Activated gamma-delta T cell treated with anti-CD3 and anti-CD28 coated beads, Interleukin-2, amount 50 U/mL, for 16 hours (primary cell): ENCODE measurements at places on chromosomes 11 and 22.

DNA sequence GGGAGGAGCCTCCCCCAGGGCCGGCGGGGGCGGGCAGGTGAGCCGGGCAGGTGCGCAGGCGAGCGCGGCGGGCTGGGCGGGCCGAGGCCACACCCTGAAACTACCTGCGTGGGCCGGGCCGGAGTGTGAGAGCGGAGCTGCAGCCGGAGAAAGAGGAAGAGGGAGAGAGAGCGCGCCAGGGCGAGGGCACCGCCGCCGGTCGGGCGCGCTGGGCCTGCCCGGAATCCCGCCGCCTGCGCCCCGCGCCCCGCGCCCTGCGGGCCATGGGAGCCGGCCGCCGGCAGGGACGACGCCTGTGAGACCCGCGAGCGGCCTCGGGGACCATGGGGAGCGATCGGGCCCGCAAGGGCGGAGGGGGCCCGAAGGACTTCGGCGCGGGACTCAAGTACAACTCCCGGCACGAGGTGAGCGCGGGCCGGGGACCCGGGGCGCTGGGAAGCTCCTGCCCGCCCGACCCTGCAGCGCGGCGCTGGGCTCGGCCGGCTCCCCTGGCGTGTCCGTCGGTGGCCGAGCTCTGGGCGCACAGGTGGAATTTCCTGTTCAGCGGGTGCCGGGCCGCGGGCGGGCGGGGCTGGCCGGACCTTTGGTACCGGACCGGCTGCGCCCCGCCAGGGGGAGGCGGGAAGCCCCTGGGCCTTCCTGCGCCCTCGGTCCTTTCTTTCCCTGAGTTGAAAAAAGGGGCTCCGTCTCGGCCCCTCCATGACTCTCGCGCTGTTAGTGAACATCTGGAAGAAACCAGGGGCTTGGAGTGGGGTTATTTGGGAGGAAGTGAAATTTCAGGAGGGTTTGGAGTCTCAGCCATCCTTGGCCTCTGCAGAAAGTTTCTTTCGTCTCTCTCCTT is at the start of gene ST14:
TSS of gene ST14 (plus strand) at position 126 of the 841 bp plus-strand sequence. CDS start at position 324, 198 bp downstream.
- DNase-seq: no peak

GRCh38 chr11:127678631-127679030 is 678.1 kb upstream of the KIRREL3 start:
- no peak for DNase-seq

GRCh38 chr11:78354408-78355308 is 63.0 kb downstream of the GAB2 start:
- DNase-seq: no peak

- DNase-seq: no peak
Measured at GRCh38 chr11:109695696-109696095, 273.7 kb downstream of the C11orf87 start.

GRCh38 chr11:70577948-70578347 is 179.6 kb downstream of the CTTN start:
- no peak for DNase-seq

GRCh38 chr22:50248196-50249081 is 2.6 kb downstream of the HDAC10 start:
- DNase-seq: no peak

DNA sequence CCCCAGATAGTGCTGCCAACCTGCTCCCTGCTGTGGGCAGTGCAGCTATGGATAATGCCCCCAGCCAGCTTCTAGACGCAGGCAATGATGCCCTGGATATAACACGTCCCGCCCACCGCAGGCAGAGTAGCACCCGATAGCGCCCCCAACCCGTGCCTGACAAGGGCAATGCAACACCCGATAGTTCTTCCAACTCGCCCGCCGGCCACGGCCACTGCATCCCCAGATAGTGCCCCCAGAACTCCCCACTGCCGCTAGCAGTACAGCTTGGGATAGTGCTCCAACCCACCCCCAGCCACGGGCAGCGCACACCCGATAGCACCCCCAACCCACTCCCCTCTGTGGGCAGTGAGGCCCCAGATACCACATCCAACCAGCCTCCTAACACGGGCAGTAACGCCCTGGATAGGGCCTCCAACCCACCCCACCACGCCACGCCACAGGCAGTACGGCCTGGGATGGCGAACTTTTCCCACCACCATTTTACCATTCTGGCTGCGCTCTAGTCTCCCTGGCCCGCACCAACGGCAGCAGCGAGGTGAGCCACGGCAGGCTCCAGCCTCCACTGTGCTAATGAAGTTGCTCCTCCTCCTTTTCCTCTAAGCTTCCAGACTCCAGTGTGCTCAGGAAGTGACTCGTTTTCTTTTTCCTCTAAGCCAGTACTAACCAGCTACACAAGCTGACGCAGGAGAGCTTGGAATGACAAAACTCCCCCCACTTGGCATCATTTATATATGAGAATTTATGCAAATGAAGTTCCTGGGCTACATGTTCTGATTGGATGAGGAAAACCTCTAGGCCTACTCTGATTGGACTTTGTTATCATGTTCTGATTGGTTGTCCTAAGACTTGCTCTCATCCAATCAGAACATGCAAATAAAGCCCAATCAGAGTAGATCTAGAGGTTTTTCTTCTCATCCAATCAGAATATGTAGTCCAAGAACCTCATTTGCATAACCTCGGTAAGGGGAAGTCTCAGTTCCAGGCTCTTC is 3.0 kb upstream of the RFPL3 start:
- no peak for DNase-seq

DNA sequence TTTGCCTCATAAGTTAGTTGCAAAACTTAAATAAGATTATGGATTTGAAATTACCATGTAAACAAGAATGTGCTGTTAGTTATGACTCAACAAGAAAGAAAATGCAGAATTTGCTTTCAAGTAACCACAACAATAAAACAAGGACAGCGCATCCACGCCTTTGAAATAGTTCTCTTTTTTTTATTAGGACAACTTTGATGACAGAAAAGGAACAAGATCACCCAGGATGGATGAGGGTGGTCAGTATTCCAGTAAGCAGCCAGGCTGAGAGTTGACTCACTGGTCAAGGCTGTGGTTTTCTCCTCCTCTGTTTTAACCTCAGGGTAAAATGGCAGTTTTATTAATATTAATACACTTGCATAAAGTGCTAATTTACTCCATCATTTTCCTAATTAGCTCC is 544.4 kb downstream of the OPCML start:
- DNase-seq: no peak

GRCh38 chr11:20668844-20669819 is at the start of gene NELL1:
NELL1 (plus strand) TSS chr11:20669586.
- DNase-seq: no peak

DNA sequence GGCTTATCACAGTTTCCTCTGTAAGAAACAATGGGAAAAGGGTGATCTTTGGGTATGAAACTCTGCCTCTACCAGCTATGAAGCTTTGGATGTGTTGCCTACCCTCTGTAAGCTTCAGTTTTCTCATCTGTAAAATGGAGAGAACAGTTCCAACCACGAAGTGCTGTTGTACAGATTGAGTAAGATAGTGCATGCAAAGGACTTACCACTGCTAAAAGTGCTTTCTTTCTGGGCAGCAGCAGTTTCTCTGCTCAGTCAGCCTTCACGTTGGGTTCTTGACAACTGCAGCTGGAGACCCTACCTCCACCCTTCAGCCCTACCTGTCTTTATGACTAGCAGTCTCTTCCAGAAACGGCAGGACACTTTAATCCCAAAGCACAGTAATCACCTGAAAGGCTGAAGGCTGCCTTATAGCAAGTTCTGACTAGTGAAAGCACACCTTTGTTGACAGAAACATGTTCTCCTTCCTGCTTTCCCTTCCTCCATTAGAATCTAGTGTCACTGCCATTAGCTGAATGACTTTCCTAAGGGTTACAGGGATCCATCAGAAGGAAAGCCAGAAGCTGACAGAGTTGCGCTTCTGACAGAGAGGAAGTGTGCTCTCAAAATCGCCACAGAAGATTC is 91.4 kb downstream of the RPL27A start:
- no peak for DNase-seq

DNA sequence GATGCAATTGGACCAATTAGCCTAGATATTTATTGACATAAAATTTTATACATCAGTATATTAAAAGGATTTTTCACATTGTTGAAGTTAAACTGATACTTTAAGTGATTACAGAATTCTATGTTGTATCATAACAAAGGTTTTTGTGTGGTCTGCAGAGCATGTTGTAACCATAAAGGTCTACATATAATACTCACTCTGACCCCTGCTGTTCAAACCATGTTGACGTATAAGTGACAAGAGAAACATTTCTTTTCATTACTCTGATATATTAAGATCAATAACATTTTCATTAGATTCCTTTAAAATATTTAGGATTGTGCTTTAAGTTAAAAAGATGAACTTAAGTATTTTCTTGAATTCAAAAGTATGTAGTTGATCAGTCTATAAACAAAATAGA is 63.9 kb downstream of the GAS2 start:
- no peak for DNase-seq

- DNase-seq: no peak
Measured at GRCh38 chr22:46352691-46353386, 17.3 kb downstream of the TRMU start.

DNA sequence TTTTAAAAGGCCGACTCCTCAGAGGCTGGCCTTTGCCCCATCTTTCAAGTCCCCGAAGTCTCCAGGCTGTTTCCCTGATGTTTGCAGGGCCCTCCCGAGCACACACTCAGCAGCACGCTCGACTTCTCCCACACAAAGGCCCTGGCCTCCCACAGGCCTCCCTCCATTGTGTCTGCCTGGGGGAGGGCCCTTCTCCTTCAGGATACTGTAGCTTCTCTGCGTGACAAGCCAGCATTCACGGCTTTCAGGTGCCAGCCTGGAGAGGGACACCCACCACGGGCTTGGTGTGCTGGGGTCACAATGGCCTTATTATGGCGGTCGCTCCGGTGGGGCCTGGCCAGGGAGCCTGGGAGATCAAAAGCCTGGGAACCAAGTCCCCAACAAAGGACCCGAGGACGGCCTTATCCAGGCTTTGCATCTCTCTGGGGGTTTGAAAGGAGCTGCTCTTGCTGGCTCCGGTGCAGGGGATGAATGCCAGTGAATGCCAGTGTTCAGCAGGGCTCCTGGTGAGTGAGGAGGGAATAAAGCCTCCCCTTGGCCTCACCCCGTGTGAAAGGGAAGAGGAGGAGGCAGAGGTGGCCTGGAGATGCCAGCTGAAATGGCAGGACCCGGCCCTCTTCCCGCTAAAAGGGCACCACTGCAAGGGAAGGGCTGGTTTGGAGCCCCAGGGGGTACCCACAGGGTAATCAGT is 55.0 kb downstream of the TRAF6 start:
- DNase-seq: no peak

DNA sequence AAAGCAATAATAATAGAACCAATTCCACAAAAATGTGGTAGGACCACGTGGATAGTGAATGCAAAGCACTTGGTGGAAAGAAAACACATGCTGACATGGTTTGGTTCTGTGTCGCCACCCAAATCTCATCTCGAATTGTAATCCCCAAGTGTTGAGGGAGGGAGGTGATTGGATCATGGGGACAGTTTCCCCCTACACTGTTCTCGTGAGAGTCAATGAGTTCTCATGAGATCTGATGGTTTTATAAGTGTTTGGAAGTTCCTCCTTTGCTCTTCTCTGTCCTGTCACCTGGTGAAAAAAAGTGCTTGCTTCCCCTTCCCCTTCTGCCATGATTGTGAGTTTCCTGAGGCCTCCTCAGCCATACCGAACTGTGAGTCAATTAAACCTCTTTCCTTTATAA is 421.9 kb upstream of the CADM1 start:
- DNase-seq: no peak

DNA sequence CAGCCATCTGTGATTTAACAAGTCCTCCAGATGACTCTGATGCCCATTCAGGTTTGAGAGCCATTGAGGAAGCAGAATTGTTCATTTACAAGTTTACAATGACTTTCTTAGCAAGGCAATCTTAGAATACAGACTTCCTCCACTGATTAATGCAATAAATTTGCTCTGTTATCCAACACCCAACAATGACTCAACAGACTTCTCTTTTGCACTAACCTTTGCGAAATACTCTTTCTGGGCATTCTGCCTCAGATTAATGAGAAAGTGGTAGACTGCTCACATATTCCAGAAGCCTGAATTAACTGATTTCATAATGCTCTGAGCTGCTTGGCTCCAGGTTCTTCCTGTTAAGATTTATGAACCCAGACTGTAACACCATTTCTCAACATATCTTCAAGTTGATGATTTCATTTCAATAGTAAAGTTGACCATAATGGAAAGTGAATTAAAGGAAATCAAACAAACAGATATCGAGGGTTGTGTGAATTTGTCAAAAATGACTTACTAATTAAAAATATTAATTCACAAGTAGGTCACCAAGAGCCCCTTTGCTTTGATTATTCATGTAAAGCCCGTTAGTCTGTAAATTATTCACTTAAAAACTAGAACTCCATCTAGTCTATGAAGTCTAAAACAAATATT is 70.5 kb upstream of the BLID start:
- no peak for DNase-seq

DNA sequence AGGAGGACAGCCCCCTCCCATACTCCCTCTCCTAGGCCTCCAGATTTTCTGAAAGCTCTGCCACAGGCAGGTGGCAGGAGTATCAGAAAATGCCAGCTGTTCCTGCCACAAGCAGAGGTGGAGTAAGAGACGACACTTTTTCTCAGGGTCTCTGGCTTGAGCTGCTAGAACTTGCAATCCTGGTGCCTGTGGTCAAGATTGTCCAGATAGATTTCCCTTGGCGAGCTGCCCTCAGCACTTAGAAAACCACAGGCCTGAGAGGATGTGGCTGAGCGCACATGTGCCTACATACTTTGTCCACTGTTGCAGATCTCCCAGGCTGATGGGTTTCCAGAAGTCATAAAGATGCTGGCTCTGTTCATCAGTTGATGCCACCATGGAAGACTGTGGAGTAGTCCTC is 65.7 kb upstream of the NAV2 start:
- DNase-seq: no peak

DNA sequence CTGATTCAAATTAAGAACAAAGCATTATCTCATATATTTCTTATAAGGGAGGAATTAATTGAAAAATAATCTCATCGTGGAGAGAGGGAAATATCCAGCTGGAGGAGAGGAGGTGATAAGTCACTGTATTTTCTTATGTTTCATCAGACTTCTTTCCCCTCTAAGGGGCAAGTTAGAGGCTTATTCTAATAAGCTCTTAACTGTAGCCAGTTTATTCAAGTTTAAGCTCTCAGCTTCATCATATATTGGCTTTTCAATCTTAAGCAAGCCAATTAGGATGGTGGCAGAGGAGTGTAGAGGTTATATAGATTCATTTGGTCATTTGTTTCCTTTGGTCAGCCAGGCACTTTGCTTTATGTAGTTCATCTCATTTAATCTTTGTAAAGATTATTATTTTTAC is 256.7 kb downstream of the GRM5 start:
- no peak for DNase-seq

DNA sequence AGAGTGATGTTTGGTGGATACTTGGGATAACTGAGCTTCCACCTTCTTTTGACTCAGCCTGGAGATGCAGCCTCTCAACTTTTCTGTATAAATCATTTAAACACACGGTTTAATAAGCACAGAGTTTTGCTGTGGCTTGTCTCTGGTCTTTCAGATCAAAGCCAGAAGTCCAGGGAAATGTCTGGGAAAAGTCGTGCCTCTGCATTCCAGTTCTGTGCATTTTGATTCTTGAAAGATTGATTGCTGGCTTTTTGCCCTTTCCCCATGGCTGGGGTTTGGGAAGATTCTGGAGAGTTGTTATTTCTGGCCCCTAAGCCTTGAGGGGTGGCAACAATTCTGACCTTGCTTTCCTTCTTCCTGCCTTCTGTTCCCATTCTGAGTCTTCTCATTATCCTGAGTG is 154.1 kb downstream of the COMMD9 start:
- no peak for DNase-seq

GRCh38 chr11:14093065-14093464 is 130.5 kb downstream of the SPON1 start:
- no peak for DNase-seq
